ENCODE measurements at places on chromosomes 7 and 10. TPM values are rescaled to one million over a fixed set of nuclear protein-coding genes. Genes with fewer than 3 reads are reported as not detected.

The FKBP6 gene
- not detected for total RNA-seq

The TUBAL3 gene
- total RNA-seq: 0.40 TPM

The TMEM130 gene
- 0.30 TPM for total RNA-seq

The DGKB gene
- total RNA-seq: 0.75 TPM

The BAMBI gene
- 46.6 TPM for total RNA-seq

The LIPK gene
- not detected for total RNA-seq

The INPP5A gene
- 121 TPM for total RNA-seq

The XRCC2 gene
- total RNA-seq: 0.24 TPM

The TSPAN12 gene
- total RNA-seq: 54.9 TPM

The SLC16A12 gene
- total RNA-seq: 3.1 TPM

The SPAG6 gene
- total RNA-seq: not detected

The PTF1A gene
- total RNA-seq: not detected

The LRRC17 gene
- 1.8 TPM for total RNA-seq

The WEE2 gene
- total RNA-seq: not detected

The CALML3 gene
- not detected for total RNA-seq

The SHOC2 gene
- total RNA-seq: 51.4 TPM

The CYP2C18 gene
- not detected for total RNA-seq

The FFAR4 gene
- total RNA-seq: 0.08 TPM

The GJD4 gene
- not detected for total RNA-seq

The NEUROG3 gene
- total RNA-seq: not detected

The SCIN gene
- not detected for total RNA-seq

The CYP3A7 gene
- total RNA-seq: not detected

The CCDC146 gene
- total RNA-seq: 4.3 TPM

Data from cardiac septum (tissue), 1 donor.